ENCODE measurements at places on chromosomes 13 and 19. TPM values are rescaled to one million over a fixed set of nuclear protein-coding genes. Genes with fewer than 3 reads are reported as not detected.

DNA sequence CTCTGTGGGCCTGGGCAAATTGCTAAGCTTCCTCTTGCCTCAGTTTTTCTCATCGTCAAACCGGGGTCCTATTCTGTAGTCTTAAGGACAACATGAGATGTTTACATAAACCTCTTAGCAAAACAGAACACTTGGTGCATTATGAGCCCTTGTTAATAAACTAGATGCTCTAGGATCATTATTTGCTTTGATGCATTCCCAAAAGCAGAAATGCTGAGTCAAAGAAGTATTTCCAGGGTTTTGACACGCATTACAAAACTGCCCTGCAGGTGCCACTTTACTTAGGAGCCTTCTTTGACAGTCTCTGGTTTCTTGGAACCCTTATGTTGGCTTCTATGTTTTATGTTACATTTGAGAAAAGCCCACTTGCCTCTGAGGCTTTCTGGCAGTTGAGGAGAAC is 12.1 kb downstream of the AKAP11 start:
- peaks cover 30% of the 10 kb centered on the region for H3K4me1 ChIP-seq
- peaks cover 26% of the 10 kb centered on the region for H3K36me3 ChIP-seq
- H3K27me3 ChIP-seq = no peaks in the 10 kb centered on the region
- no peak overlapping the region for H3K4me3 ChIP-seq
- no peak for DNase-seq
- no peak overlapping the region for H3K27ac ChIP-seq

DNA sequence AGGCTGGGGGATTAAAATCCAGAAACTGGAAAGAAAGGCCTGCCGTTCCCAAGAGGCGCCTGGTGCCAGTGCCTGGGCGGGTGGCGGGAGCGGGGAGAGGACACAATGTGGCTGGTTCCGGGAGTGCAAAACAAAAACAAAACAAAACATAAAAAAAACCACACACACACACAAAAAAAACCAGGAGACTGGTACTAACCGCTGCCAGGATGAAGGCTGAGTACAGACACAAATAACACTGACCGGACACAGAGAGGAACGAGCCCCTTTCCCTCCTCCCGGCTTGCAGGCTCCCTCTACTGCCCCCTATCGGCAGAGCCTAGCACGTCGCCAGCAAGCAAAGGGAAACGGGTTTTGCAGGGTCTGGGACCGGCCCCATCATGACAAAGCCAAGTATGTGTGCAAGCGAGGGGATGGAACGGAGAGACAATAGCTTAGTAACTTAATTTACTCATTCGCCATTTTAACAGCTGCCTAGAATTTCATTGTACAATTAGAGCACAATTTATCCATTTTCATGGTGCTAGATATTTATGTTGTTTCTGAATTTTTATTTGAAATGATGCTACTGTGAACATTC is 17.9 kb upstream of the ZDHHC20 start:
- no peak overlapping the region for H3K27ac ChIP-seq
- H3K4me3 ChIP-seq = peak overlapping the region; percentile 65
- H3K27me3 ChIP-seq = no peaks in the 10 kb centered on the region
- no peaks in the 10 kb centered on the region for H3K36me3 ChIP-seq
- peak; percentile 89 for DNase-seq
- H3K4me1 ChIP-seq = peaks cover 12% of the 10 kb centered on the region

DNA sequence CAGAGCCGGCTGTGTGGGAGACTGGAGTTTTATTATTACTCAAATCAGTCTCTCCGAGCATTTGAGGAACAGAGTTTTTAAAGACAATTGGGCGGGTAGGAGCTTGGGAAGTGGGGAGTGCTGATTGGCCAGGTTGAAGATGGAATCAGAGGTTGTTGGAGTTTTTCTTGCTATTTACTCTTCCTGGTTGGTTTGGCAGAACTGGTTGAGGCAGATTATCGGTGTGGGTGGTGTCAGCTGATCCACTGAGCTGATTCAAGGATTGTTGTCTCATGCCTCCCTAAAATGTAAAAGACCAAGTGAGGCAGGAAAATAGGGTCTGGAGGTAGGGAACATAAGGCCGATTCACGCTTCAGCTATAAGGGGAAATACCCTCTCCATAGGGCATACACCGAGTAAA is 1.3 kb upstream of the TDRD12 start:
- no peaks in the 10 kb centered on the region for H3K27me3 ChIP-seq
- no peak overlapping the region for H3K27ac ChIP-seq
- no peak overlapping the region for H3K4me3 ChIP-seq
- H3K4me1 ChIP-seq = no peaks in the 10 kb centered on the region
- peaks cover 10% of the 10 kb centered on the region for H3K36me3 ChIP-seq
- no peak for DNase-seq

GRCh38 chr19:5913739-5914357 is at the start of gene CAPS:
Gene CAPS (plus strand): TSS chr19:5914254. CDS start chr19:5914407, 153 bp downstream.
- peaks cover 5% of the 10 kb centered on the region for H3K36me3 ChIP-seq
- no peak for DNase-seq
- H3K4me3 ChIP-seq = no peak within 1 kb of the TSS
- no peaks in the 10 kb centered on the region for H3K4me1 ChIP-seq

GRCh38 chr19:32879741-32880140 is 10.2 kb upstream of the SLC7A9 start:
- H3K36me3 ChIP-seq = no peaks in the 10 kb centered on the region
- no peak overlapping the region for H3K27ac ChIP-seq
- DNase-seq = no peak
- H3K4me1 ChIP-seq = no peaks in the 10 kb centered on the region
- H3K4me3 ChIP-seq = no peak overlapping the region

DNA sequence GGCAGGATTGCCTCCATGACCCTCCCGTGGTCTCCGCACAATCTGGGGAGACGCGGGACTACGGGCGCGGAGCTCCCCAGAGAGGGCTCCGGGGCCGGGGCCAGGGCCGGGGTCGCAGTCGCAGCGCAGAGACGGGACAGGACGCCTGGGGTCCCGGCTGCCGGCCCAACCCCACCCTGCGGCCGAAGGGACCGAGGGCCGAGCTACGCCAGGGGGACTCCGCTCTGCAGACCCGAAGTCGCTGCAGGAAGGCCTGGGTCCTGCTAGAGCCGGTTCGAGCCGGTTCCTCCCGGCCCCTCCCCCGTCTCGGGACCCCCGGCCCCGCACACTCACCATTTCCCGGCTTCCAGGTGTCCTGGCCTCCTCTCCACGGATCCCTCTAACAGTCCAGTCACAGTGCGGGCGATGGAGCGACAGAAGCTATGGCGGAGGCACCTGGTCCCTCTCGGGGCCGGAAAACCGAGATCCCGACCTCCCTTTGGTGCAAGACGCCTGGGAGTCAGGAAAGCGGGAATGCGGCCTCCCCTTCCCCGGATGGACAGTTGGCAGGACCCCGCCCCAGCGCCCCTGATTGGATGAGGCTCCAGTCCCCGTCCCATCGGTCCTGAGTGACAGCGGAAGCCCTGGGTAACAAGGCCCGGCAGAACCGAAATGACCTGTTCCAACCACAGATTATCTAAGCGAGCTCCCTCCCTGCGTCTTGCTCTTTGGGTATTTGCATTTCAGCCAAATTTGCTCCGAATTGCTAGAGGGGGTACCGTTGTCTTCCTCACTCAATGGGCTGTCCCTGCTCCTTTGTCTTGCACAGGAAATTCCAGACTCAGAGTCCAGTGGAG is at the start of gene ZNF625:
ZNF625 (minus strand) TSS at position 512 of the 836 bp plus-strand sequence; CDS start at position 336, 176 bp downstream.
- peaks cover 4% of the 10 kb centered on the region for H3K4me1 ChIP-seq
- peak within 1 kb of the TSS; percentile 80 for H3K4me3 ChIP-seq
- peak; percentile 68 for DNase-seq
- peaks cover 3% of the 10 kb centered on the region for H3K27me3 ChIP-seq

DNA sequence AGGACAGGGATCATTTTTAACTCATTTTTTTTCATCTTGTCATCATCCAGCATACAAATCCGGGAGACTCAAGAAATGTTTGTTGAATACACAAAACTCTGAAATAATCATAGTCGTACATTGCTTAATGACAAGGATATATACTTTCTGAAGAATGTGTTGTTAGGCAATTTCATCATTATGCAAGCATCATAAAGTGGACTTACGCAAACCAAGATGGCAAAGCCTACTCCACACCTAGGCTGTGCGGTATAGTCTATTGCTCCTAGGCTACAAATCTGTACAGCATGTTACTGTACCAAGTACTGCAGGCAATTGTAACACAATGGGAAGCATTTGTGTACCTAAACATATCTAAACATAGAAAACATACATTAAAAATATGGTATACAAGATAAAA is 264.1 kb downstream of the TSHZ3 start:
- peaks cover 3% of the 10 kb centered on the region for H3K27me3 ChIP-seq
- no peaks in the 10 kb centered on the region for H3K4me1 ChIP-seq
- H3K36me3 ChIP-seq = no peaks in the 10 kb centered on the region
- no peak for DNase-seq
- no peak overlapping the region for H3K27ac ChIP-seq
- no peak overlapping the region for H3K4me3 ChIP-seq

DNA sequence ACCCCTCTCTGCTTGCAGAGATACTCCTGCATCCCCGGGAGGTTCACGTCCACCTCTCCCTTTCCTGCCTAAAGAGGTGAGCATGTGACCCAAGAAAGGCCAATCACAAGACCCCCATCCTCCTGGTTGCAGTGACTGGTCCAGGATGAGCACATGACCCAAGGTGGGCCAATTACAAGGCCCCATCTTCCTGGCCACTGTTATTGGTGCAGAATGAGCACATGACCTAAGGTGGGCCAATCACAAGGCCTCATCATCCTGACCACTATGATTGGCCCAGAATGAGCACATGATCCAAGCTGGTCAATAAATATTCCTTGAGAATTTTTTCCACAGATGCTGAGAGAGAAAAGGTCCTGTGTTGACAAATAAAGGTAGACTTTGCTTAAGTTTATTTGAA is 350.7 kb downstream of the EFNB2 start:
- H3K36me3 ChIP-seq = no peaks in the 10 kb centered on the region
- no peaks in the 10 kb centered on the region for H3K4me1 ChIP-seq
- H3K4me3 ChIP-seq = no peak overlapping the region
- no peaks in the 10 kb centered on the region for H3K27me3 ChIP-seq

GRCh38 chr13:34347784-34348573 is 530.0 kb downstream of the RFC3 start:
- no peaks in the 10 kb centered on the region for H3K36me3 ChIP-seq
- DNase-seq = no peak
- H3K27me3 ChIP-seq = no peaks in the 10 kb centered on the region
- no peaks in the 10 kb centered on the region for H3K4me1 ChIP-seq
- no peak overlapping the region for H3K27ac ChIP-seq

- no peak for DNase-seq
- no peaks in the 10 kb centered on the region for H3K36me3 ChIP-seq
- H3K4me1 ChIP-seq = no peaks in the 10 kb centered on the region
- H3K27ac ChIP-seq = no peak overlapping the region
- no peak overlapping the region for H3K4me3 ChIP-seq
These were observed 212.5 kb downstream of the DLEU7 start for GRCh38 chr13:50631041-50631440.

- peaks cover 25% of the 10 kb centered on the region for H3K36me3 ChIP-seq
- H3K4me3 ChIP-seq = no peak overlapping the region
- H3K27ac ChIP-seq = peak overlapping the region; percentile 77
- H3K27me3 ChIP-seq = no peaks in the 10 kb centered on the region
- DNase-seq = no peak
- H3K4me1 ChIP-seq = peaks cover 56% of the 10 kb centered on the region
These were observed 3.9 kb downstream of the RBM26 start for GRCh38 chr13:79402074-79402635.

- no peaks in the 10 kb centered on the region for H3K27me3 ChIP-seq
- H3K27ac ChIP-seq = peak overlapping the region; percentile 99
- DNase-seq = peak; percentile 92
- peak overlapping the region; percentile 94 for H3K4me3 ChIP-seq
- peaks cover 64% of the 10 kb centered on the region for H3K36me3 ChIP-seq
- H3K4me1 ChIP-seq = peaks cover 51% of the 10 kb centered on the region
These were observed 455 bp downstream of the TPT1 start for GRCh38 chr13:45340422-45341033.

- H3K27me3 ChIP-seq = no peaks in the 10 kb centered on the region
- no peak overlapping the region for H3K4me3 ChIP-seq
- H3K27ac ChIP-seq = no peak overlapping the region
- no peak for DNase-seq
- peaks cover 44% of the 10 kb centered on the region for H3K4me1 ChIP-seq
These were observed 9.8 kb downstream of the DAZAP1 start for GRCh38 chr19:1417145-1417544.

DNA sequence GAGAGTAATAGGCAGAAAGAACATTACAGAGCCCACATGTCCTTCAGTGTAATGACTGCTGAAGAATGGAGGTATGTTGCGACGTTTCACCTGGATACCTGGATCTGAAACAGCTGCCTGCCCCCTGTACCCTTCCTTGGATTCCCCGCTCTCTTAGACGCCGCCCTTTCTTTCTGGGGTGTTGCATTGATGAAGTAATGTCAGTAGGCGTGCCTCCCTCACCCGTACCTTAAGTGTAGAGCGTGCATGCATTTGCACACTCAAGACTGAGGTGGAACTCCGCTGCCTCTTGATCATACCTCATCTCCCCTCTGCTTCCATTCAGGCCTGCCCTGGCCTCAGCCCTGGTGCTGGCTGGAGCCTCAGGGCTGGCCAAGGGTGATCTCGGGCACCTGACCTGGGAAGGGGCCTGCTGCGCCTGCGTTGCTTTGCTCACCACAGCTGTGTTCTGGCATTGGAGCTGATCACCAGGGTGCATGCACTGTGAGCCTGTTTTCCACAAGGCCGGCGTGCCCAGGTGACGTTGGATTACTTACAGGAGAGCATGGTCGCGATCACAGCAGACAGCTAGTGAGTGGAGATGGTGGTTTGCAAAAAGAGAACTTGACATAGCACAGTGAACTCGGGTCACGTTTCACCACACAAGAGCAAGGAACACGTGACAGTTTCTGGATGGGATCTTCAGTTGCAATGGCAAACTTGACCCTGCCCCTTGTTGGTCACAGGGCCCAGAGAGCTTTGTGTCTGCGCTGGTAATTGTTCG is 99.0 kb downstream of the ARHGEF7 start:
- no peaks in the 10 kb centered on the region for H3K27me3 ChIP-seq
- peaks cover 29% of the 10 kb centered on the region for H3K4me1 ChIP-seq
- H3K36me3 ChIP-seq = peaks cover 9% of the 10 kb centered on the region
- H3K4me3 ChIP-seq = no peak overlapping the region
- H3K27ac ChIP-seq = no peak overlapping the region

COL5A3 gene
- 2.8 TPM for total RNA-seq

ZNF675 gene
- 21.0 TPM for total RNA-seq

TMEM238 gene
- 7.0 TPM for total RNA-seq

ZNF575 gene
- 3.1 TPM for total RNA-seq
